ENCODE measurements at places on chromosomes 12 and 14.

DNA sequence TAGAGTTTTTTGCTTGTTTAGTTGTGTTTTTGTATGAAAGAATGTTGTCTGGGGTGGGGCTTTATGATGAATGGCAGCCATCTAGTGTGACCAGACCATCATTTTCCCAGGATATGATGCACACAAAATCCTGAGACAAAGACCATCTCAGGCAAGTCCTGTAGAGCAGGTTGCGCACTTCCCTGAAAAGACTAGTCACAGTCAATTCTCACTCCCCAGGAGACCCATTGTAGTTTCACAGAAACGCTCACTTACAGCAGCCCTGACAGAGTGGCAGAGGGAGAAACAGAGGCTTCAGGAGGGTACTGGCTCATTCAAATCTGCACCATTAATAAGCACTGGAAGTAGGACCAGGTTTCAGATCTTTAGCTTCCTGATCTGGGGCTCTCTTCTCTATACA lies 183.2 kb downstream of the TMEM117 start:
- DNase-seq = no peak

- no peak for DNase-seq
These were observed 2.3 kb upstream of the SMOC1 start for GRCh38 chr14:69876848-69877306.

DNA sequence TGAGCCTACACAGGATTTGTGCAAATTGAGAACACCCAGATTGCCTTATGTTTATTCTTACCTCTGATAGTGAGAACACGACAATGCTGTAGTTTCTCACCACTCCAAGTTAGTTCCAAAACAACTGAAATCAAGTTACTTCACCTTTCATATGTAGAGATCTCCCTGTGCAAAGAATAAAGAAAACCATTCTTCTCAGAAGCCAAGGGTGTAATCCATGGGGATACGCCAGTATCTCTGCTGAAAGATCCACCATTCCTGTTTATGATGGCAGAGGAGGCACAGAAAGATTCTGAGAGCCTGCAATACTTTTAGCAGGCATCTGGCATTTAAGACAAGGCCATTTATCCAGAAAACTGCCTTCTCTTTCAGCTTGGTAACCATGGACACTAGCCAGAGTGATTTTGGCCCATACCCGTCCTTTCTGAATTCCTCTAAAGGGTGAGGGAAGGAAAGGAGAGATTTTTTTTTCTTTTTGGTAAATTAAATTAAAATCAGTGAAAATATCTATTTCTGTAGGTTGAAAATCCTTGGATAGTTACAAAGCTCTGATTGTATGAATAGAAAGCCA lies 355.4 kb upstream of the FAR2 start:
- no peak for DNase-seq

DNA sequence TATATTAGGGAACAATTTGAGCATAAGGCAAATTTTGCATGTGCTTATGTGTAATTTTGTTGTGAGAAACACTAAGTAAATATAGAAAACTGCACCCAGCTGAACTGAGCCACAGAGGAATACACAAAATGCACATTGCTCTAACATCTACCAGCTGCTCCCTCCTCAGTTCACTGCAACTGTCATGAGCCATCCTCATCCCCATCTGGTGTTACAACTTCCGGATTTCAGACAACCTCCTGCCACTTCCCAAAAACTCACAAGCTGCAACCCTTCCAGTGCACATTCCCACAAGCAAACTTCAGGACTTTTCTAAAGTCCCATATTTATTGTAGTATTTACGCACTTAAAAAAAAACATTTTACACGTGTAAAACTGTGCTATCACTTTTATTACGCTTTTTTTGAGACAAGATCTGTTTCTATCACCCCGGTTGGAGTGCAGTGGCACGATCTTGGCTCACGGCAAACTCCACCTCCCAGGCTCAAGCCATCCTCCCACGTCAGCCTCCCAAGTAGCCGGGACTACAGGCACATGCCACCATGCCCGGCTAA lies 169.1 kb upstream of the TBX3 start:
- no peak for DNase-seq

DNA sequence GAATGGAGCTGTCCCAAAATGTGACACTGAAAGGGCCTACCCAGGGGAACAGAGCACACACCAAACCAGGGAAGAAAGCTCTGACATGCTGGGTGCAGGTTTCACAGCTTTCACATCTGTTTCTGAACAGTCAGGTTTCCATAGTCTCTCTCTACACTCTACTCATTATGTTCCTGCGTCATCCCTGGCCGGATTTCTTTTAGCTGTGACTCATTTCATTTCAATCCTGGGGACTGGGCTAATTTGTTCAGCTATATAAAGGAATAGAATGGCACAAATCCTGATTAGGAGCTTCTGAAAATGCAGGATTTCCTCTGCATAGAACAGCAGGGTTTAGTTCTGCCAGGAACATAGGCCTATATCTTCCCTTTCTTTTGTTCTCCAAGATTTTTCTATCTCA lies 649.8 kb downstream of the RPS29 start:
- peak; percentile 9 for DNase-seq

- peak; percentile 71 for DNase-seq
These were observed 4.2 kb upstream of the ASPG start for GRCh38 chr14:104081261-104081835.

GRCh38 chr14:104116756-104117340 lies 21.5 kb upstream of the KIF26A start:
- peak; percentile 81 for DNase-seq

DNA sequence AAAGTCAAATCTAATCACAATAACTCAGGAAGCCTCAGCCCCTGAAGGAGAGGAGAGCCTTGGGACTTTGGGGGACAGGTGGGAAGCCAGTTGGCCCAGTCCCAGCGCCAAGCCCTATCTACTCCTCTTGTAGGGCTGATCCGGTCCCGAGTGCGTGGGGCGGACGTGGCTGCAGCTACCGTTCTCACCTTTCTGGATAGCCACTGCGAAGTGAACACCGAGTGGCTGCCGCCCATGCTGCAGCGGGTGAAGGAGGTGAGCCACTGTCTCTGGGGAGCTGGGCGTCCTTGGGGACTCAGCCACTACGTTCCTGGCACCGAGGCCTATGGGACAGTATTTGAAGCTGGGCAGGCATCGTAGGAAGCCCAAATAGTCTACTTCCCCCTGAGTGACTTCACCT lies 68.4 kb downstream of the GALNT16 start:
- no peak for DNase-seq

- DNase-seq = no peak
These were observed 32.4 kb downstream of the LMO3 start for GRCh38 chr12:16573398-16574077.

GRCh38 chr12:34210689-34211530 lies 188.6 kb downstream of the ALG10 start:
- DNase-seq = no peak

DNA sequence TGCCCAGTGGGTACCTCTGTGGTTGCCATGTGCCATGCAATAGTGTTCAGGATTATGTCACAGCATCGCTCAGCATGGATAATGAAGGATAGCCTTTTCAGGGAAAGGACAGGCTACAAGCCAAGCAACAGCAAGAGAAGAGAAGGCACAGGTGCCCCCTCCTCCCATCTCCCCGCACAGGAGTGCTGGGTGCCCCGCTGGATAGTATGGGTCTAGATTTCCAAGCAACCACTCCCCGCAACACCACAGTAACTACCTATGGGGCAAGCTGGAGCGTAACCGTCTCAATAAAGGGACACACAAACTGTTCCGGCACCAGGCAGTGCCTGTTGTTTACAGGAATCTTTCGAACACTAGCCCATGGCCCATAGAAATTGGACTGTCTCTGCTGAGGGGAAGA lies 222.2 kb downstream of the ITPR2 start:
- no peak for DNase-seq

DNA sequence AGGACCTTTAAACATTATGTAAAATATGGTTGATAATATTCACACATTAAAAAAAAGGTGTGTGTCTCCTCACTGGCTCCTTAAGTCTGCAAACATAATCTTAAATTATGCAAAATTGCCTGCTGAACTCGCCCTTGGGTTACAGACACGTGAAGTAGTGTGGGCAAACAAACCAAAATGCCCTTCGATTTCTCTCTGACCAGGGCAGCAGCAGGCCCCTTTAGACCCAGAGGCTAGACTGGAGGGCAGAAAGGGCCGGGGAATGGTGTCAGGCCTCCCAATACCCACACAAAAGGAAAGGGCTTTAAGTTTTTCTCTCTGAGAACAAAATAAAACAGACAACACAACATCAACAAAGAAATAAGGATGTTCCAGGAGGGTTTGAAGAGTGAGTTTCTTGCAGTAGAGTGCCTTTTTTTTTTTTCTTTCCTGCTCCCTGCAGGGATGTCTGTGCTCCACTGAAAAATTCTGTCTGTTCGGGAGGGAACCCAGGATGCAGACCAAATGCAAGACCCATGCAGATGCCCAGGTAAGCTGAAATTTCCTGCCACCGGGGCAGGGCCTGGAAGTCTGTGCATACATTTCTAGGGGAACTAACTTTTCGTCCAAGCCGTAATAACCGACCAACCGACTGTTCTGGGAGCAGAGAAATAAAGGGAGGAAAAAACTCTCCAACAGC lies 1.7 kb downstream of the TBX3 start:
- DNase-seq = peak; percentile 41

DNA sequence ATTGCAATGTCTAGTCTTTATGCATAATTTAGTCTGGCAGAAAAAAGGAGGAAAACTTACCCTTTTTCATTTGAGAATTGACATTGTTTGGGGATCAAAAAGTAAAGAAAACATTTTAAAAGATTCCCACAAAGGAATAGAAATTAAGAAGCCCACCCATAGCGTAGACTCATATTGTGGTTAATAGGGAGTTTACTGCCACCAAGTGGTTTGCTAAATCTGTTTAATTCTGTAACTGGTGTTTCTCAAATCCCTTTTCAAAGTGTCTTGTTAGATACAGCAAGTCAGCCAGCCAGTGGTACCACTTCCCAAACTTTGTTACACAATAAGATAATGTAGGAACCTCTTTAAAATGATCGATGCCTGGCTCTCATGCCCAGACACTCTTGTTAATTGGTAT lies 180.3 kb downstream of the IPO8 start:
- no peak for DNase-seq

- DNase-seq = no peak
These were observed 21.0 kb downstream of the NDUFA12 start for GRCh38 chr12:94982456-94982855.

GRCh38 chr12:107169200-107169599 lies 75.9 kb upstream of the CRY1 start:
- DNase-seq = no peak

DNA sequence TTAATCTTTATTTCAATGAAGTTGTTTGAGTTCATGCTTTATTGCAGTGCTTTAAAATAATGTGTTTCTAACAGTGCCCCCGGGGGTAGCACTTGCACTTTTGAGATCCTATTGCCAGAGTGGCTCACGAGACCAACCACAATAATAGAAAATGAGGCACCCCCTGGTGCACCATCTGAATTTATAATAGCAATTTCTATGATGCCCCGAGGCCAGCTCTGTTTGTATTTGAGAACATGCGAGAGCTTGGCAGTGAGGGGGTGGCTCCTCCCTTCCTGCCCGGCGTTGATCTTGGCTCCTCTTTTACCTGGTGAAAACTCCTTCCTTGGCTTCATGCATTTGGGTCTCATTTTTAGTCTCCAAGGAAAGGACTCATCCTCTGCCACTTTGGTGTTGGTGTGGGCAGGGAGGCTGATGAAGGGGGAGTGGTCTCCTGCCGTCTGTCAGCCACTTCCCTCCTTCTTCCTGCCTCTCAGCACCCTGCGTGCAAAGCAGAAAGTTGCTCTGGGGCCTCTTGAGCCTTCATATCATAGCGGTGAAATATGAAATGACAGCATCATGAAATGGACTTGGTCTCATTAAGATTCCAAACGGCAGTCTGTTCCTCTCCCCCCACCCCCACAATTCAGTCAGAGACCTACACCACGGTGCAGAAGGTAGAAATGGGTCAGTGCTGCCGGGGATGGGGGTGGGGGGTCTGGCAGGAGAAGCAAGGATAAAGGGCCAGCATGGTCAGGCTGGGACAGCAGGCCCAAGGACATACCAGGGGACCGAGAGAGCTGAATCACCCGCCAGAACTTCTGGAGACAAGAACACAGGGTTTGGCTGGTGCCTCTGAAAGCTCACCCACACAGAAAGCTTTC lies 17.7 kb upstream of the NRXN3 start:
- DNase-seq = no peak

DNA sequence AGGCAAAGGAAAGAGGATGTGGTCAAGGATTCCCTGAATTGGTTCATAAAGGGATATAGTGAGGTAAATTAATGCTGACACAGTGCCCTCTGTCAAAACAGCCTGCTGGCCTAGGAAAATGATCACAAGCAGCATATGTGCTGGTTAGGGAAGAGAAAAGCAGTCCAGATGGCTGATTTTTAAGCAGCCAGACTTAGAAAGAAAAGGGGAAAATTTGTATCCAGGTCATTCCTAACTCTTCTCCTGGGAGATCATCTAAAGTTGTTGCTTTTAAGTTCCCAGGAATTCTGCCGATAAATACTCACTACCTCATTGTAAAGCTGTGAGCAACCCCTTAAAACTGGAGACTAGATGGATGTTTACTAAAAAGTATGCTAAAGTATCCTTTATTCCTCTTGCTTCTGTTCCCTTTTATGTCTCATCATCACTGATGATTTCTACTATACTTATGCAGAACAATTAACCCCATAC lies 46.4 kb upstream of the CNOT2 start:
- no peak for DNase-seq

GRCh38 chr12:38053655-38054464 lies 262.7 kb upstream of the ALG10B start:
- DNase-seq = no peak

DNA sequence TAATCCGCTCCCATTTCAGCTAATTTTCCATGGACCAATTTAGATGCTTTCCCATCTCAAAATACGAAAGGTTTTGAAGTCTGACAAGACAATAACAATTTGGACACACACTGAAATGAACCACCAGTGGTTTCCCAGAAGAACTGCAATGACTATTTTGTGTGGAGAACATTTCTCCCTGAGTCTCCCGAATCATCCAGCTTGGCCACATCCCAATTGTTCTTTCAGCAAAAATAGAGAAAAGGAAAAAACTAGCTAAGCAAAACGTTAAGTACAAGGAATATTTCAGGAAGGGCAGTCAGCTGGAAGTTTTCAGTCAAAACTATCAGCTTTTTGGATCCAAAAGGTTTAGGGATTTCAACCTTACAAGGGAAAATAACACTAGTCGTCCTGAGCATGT lies 390.6 kb downstream of the KCNH5 start:
- no peak for DNase-seq

- no peak for DNase-seq
These were observed 24.6 kb upstream of the APOF start for GRCh38 chr12:56387152-56387736.

DNA sequence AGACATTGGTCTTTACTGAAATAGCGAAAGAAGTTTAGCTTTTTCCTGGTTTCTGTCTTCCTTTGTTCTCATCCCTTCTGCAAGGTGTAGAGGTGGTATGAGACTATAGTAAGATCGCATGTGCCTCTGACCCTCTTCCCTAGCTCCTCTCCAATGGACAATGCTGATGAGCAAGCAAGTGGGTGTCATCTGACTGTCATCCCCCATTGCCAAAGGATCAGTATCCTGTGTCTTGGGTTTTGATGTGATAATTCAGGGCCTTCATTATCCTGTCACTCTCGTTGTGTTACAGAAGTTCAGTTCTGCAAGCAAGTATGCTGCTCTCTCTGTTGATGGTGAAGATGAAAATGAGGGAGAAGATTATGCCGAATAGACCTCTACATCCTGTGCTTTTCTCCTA lies 10.0 kb upstream of the TNS2 start:
- no peak for DNase-seq

GRCh38 chr14:67619446-67620216 lies at the start of gene ARG2:
Gene ARG2 (plus strand): TSS chr14:67619920. CDS start chr14:67619978, 58 bp downstream.
- peak; percentile 99 for DNase-seq
